Cortex of kidney (tissue), 1 donor: ENCODE measurements at places on chromosomes 5 and 9.

- DNase-seq: no peak
These were observed 1.3 kb upstream of the ANKRD18A start for GRCh38 chr9:38621434-38622287.

DNA sequence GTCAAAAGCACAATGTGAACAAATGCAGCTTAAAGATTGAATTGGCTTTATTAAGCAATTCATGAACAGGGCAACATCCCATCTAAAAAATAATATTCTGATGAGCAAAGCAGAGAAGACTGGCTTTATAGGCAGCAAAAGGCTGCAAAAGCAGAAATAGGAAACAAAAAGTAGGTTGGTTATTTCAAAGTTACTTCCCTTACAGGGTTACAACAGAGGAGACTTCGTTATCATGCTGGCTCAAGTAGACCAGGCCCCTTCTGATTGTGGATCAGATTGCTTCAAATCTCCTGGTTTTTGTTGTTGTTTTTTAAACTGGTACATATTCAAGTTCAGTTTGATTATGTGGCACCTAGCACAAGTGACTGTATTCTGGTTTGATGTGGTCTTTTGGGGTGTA, 73.1 kb downstream of the MAN2A1 start:
- no peak for DNase-seq

GRCh38 chr5:115735108-115735998, 81.1 kb downstream of the CDO1 start:
- DNase-seq: no peak

- no peak for DNase-seq
These were observed 165.0 kb downstream of the FBXL7 start for GRCh38 chr5:15664961-15665360.

DNA sequence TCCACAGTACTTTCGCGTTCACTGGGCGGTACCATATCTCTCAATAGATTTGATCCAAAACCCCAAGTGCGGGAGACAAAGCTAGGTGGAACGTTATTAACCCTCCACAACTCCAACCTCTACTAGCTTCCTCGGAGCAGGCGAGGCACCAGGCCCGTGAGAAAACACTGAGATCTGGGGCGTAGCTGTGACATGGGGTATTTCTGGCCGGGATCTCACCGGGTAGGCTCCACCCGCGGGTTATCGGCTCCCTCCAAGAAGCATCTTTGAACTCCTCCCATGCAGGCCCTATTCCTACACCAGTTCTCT, 350 bp upstream of the SLC25A46 start:
- no peak for DNase-seq

- DNase-seq: no peak
These were observed 98.8 kb upstream of the SEMA6A start for GRCh38 chr5:116673453-116673852.

DNA sequence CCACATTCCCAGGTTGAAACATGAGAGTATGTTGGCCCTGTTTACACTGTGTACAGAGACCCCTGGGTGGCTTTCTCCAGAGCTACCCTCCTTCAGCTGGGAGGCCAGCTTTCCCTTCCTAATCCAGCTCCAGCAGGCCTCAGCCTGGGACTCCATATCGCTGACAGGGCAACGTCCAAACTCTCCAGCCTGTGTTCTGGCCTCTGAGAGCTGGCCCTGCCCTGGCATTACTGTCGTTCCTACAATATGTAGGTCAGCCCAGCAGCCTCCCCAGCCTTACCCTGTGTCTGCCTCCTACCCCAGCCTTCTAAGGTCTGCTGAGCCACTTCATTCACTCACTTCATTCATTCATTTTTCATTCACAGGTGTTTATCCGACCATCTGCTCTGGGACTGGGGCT, 8.3 kb upstream of the EEIG1 start:
- no peak for DNase-seq

GRCh38 chr9:121246821-121247561, 21.0 kb upstream of the GSN start:
- no peak for DNase-seq

GRCh38 chr9:16102154-16102553, 549.3 kb downstream of the CCDC171 start:
- no peak for DNase-seq

DNA sequence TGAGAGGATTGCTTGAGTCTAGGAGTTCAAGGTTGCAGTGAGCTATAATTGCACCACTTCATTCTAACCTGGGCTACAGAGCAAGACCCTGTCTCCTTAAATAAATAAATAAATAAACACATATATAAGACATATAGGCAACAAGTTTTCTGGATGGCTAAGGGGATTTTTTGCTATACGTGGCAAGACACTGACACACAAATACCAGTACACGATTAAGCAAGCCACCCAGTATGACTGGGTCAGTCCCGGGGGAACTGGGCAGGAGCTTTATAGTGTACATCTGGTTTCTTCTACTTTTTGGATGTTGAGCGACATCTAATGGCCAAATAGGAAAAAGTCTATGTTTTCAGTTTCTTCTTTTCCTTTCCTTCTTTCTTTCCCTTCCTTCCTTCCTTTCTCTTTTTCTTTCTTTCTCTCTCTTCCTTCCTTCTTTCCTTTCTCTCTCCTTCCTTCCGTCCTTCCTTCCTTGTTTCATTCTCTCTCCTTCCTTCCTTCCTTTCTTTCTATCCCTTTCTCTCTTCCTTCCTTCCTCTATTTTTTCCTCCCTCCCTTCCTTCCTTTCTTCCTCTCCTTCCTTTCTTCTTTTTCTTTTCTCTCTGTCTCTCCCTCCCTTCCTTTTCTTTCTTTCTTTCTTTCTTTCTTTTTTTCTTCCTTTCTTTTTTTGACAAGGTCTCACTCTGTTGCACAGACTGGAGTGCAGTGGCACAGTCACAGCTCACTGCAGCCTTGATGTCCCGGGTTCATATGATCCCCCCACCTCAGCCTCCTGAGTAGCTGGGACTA, 47.0 kb upstream of the PLIN2 start:
- no peak for DNase-seq

GRCh38 chr9:134011401-134011800, 13.9 kb upstream of the BRD3OS start:
- no peak for DNase-seq

DNA sequence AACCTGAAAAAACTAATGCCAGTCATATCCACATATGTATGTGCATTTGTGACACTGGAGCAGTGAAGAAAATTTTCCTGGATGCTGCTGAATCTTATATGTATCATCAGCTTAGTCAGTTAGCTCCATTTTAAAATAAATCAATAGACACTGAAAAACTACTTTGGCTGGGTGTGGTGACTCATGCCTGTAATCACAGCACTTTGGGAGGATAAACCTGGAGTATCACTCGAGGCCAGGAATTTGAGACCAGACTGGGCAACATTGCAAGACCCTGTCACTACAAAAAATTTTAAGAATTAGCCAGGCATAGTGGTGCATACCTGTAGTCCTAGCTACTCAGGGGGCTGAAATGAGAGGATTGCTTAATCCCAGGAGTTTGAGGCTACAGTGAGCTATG, 511.0 kb upstream of the TLE4 start:
- no peak for DNase-seq

- no peak for DNase-seq
These were observed 57.9 kb downstream of the GCNT1 start for GRCh38 chr9:76516871-76517270.

DNA sequence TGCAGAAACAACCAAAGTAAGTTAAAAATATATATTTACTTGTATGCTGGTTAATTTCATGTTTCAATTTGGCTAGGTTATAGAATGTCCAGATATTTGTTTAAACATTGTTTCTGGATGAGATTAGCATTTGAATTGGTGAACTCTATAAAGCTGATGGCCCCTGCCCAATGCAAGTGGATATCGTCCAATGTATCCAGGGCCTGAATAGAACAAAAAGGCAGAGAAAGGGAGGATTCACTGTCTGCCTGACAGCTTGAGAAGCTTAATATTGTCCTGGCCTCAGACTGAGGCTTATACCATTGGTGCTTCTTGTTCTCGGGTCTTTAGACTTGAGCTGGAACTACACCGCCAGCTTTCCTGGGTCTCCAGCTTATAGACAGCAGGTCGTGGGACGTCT, 446.7 kb upstream of the ACTBL2 start:
- DNase-seq: no peak

- DNase-seq: no peak
These were observed 86.6 kb downstream of the C5orf15 start for GRCh38 chr5:133881576-133882388.

DNA sequence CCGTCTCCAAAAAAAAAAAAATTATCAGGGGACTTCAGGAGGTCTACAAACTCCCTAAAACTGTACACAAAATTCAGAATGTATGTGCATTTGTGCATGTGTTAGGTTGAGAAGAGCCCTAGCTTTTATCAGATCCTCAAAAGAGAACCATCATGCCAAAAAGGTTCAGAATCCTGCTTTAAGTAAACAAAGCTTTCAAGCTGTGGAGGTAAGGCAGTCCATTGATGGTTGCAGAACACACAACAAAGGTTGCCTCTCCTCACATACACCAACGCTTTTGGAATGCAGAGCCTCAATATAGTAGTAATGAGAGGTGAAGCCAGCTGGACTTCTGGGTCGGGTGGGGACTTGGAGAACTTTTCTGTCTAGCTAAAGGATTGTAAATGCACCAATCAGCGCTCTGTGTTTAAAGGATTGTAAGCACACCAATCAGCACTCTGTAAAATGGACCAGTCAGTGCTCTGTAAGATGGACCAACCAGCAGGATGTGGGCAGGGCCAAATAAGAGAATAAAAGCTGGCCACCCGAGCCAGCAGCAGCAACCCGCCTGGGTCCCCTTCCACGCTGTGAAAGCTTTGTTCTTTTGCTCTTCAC, 57.9 kb upstream of the RNF38 start:
- DNase-seq: no peak

GRCh38 chr9:97788763-97789663, 64.0 kb upstream of the FOXE1 start:
- DNase-seq: no peak

DNA sequence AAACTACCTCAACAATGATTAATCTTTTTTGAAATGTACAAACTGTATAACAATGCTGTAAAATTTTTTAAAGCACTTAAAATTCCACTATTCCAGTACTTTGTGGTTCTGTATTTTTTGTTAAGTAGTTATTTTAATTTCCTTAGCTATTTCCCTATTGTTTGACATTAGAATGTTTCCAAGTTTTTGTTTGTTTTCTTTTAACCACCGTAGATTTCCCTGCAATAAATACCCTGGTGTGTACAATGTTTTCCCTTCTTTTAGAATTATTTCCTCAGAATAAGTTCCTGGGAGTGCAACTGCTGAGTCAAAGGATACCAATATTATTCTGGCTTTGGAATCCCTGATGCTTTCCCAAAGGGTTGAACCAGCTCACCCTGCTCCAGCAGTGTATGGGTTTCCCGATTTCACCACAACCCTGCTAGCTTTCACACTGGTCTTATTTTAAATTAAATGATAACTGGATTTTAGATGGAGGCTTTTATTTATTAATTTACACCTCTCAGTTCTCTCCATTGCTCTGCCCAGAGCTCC, 20.6 kb upstream of the ANGPTL2 start:
- DNase-seq: no peak

DNA sequence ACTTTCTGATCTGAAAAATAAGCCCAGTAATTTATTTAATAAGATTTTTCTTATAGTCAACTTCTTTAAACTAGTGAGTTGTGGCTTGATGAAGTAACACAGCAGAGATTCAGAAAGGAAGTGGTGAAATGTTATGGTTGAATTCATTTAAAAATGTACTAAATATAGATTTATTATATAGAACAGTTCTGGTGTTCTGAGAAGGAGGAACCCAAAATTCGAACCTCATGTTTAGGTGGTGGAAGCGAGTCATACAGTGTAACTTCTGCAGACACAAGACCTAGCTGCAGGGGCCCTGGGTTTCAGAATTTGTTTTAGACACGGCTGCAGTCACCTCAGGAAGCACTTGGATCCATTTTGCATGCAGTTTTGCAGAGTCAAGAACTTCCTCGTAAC, 188.2 kb downstream of the TRIO start:
- no peak for DNase-seq

GRCh38 chr9:18456624-18457237, 17.2 kb upstream of the ADAMTSL1 start:
- DNase-seq: no peak

GRCh38 chr9:24036459-24036858, 210.4 kb upstream of the ELAVL2 start:
- no peak for DNase-seq

GRCh38 chr5:80592761-80593160, 22.7 kb upstream of the ANKRD34B start:
- DNase-seq: no peak

GRCh38 chr5:112724901-112725300, 12.8 kb upstream of the APC start:
- DNase-seq: no peak
